CD4-positive, CD25-positive, alpha-beta regulatory T cell (primary cell): ENCODE measurements at places on chromosomes 7 and 10.
A peak's percentile ranks its signal among the peaks of the same experiment; 100 is the strongest.

GRCh38 chr7:78057571-78057970 lies 259.0 kb downstream of the PHTF2 start:
- H3K27ac ChIP-seq, result no peak overlapping the region
- no peak for DNase-seq
- H3K36me3 ChIP-seq, result no peaks in the 10 kb centered on the region
- peaks cover 7% of the 10 kb centered on the region for H3K27me3 ChIP-seq

- H3K27me3 ChIP-seq, result no peaks in the 10 kb centered on the region
- H3K4me3 ChIP-seq, result no peak overlapping the region
- no peaks in the 10 kb centered on the region for H3K4me1 ChIP-seq
Measured at GRCh38 chr7:130149281-130150139, 55.7 kb downstream of the TMEM209 start.

GRCh38 chr7:47771336-47771989 lies 176.8 kb downstream of the PKD1L1 start:
- no peaks in the 10 kb centered on the region for H3K27me3 ChIP-seq
- no peak overlapping the region for H3K27ac ChIP-seq
- no peak overlapping the region for H3K4me3 ChIP-seq
- DNase-seq, result no peak
- H3K4me1 ChIP-seq, result no peaks in the 10 kb centered on the region

DNA sequence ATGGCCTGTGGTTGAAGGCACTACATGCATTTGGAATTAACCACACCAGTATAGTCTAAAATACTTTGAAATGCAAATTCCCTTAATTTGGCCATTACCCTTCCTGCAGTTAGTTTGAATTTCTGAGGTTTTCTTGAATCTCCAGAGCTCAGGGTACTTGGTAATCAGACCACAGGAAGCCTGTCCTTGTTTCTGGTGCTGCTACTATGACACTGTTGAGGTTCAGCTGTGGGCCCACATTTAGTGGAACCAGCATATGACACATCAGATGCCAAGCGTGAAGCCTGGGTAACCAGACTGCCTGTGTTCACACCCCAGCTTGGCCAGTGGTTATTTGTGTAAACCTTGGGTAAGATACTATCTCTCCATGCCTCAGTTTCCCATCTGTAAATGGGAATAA lies 124.3 kb downstream of the SNX10 start:
- DNase-seq, result no peak
- no peak overlapping the region for H3K4me3 ChIP-seq
- no peaks in the 10 kb centered on the region for H3K4me1 ChIP-seq
- H3K27me3 ChIP-seq, result peaks cover 5% of the 10 kb centered on the region
- H3K36me3 ChIP-seq, result no peaks in the 10 kb centered on the region

DNA sequence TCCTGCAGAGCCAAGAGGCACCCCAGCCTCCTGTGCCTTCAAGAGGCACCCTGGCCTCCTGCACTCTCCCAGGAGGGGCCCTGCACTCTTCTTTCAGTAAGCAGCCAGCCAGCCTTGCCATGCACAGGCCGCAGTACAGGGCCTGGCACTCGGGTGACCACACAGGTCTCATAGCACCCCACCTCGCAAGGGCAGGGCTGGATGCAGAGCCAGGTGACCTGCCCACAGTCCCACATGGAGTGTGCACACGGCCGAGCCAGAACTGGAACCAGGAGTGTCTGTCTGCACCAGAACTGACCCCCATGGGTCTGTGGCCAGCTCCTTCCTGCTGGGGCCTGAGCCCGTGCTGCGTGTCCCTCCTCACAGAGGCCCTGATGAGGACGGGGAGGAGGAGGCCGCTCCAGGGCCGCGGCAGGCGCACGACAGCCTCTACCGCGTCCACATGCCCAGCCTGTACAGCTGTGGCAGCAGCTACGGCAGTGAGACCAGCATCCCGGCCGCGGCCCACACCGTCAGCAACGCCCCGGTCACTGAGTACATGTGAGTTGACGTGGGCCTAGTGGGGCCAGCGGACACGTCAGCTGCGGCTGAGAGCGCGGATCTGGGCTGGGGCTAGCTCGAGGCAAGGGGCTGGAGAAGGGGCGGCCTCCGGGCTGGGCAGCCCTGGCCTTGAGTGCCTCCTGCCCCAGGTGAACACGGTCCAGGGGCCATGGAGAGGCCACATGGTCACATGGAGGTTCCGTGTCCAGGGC lies 26.3 kb downstream of the TTYH3 start:
- no peaks in the 10 kb centered on the region for H3K27me3 ChIP-seq
- no peak overlapping the region for H3K27ac ChIP-seq

DNA sequence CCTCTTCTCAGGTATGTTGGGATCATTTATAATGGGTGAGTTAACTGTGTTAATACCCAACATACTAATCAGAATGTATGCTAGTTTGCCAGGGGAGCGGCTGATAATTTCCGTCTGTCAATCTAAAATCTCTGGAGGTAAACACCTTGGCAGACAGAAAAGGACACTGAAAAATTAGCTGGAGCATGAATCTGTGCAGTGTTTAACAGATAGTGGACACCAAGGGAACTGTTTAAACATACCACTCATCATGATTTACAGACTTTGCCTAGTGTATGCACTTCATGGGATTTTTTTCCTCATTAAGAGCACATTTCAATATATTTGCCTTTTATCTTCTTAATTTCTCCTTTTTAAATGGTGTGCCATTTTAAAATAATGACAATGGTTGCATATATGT lies 68.2 kb downstream of the SLC13A1 start:
- no peak for DNase-seq
- H3K4me1 ChIP-seq, result no peaks in the 10 kb centered on the region
- H3K4me3 ChIP-seq, result no peak overlapping the region
- no peaks in the 10 kb centered on the region for H3K36me3 ChIP-seq

DNA sequence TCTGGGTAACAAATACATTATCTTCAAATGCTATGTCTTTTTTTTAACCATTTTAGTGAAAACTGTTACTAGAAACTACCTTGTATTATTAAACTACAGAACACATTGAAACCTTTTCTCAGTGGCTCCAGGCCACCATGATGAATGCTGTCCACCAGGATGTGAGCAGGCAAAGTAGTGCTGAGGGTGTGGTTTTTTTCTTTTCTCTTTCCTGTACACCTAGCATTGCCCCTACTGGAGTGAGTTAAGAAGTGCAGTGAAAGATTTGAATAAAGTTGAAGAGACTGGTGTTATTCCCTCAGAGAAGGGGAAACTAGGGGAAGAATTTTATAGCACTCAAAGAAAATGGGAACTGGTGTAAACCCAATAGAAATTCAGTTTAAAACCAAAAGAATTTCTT lies 120.0 kb upstream of the SAMD8 start:
- H3K27ac ChIP-seq, result no peak overlapping the region
- H3K27me3 ChIP-seq, result no peaks in the 10 kb centered on the region
- DNase-seq, result no peak
- peaks cover 29% of the 10 kb centered on the region for H3K36me3 ChIP-seq
- H3K4me3 ChIP-seq, result no peak overlapping the region

DNA sequence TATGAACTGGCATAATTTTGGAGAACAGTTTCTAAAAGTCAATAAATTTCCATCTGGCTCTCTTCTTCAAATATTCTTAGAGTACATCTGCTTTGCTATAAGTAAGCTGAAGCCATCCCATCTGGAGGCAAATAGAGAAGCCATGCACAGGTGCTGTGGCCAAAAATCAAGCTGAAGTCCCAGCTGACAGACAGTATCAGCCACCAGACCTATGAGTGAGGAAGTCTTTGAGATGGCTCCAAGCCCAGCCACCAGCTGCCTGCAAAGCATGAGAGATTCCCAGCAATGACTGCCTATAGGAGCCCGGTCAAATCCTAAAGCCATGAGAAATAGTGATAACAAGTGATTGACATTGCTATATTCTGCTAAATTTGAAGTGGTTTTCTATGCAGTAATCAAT lies 21.7 kb upstream of the PRSS58 start:
- H3K27me3 ChIP-seq, result peaks cover 7% of the 10 kb centered on the region
- H3K36me3 ChIP-seq, result no peaks in the 10 kb centered on the region
- H3K27ac ChIP-seq, result no peak overlapping the region
- no peak for DNase-seq
- H3K4me3 ChIP-seq, result no peak overlapping the region

GRCh38 chr10:38070501-38070900 lies 23.6 kb upstream of the ZNF37A start:
- DNase-seq, result no peak
- no peaks in the 10 kb centered on the region for H3K4me1 ChIP-seq
- no peaks in the 10 kb centered on the region for H3K27me3 ChIP-seq
- H3K36me3 ChIP-seq, result no peaks in the 10 kb centered on the region
- no peak overlapping the region for H3K4me3 ChIP-seq

DNA sequence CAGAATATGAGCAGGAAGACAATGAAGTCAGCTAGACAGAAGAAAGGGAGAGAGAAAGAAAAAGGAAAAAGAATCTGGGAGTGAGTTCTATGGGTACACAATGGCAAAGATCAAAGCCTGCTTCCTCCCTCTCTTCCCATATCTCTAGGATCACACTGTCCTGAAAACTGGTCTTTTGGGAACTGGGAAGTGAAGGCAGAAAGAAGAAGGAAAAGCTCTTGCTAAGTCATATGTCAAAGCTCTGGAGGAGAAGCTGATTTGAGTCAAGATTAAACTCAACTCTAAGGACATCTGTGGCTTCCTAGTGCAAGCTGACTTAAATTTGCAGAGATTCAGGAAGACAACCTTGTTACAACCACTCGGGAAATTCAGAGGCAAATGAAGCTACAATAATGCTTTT lies 147.5 kb downstream of the DOCK4 start:
- no peak overlapping the region for H3K27ac ChIP-seq
- no peak overlapping the region for H3K4me3 ChIP-seq
- no peaks in the 10 kb centered on the region for H3K36me3 ChIP-seq
- H3K4me1 ChIP-seq, result no peaks in the 10 kb centered on the region

- no peak overlapping the region for H3K27ac ChIP-seq
- no peaks in the 10 kb centered on the region for H3K27me3 ChIP-seq
Measured at GRCh38 chr10:269440-270074, 134.3 kb downstream of the ZMYND11 start.

DNA sequence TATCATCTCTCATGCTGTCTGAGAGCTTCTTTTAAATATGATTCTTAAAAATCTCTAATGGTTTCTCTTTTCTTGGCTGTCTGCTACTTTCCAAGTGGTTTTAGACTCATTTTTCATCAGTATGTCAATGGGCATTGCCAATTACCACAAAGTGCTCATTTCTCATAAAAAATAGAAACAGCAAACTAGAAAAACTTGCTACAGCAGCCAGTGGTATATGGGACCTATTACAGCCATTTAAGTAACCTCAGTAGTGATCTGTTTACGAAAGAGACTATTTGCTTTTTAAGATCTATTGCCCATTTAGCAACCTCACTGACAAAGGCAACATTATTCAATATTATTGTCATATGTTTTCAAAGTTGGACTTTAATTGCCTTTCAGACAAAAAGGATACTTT lies 207.1 kb upstream of the RHOBTB1 start:
- no peaks in the 10 kb centered on the region for H3K36me3 ChIP-seq
- H3K27ac ChIP-seq, result no peak overlapping the region
- no peaks in the 10 kb centered on the region for H3K4me1 ChIP-seq
- DNase-seq, result no peak
- H3K4me3 ChIP-seq, result no peak overlapping the region

DNA sequence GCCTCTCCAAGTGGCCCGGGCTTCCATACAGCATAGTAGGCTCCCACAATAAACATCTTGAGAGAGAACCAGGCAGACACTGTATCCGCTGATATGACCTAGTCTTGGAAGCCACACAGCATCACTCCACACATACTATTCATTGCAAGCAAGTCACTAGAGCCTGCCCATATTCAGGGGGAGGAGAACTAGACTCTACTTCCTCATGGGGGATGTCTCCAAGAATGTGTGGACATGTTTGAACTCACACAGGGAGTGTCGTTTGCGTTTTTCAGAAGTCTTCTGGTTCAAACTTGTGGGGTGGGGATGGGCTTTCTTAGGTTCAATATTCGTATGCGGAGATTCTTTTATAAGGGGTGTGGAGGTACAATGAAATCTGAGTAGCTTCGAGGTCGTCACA lies 232.6 kb upstream of the HABP2 start:
- H3K36me3 ChIP-seq, result no peaks in the 10 kb centered on the region
- H3K27me3 ChIP-seq, result no peaks in the 10 kb centered on the region

- H3K27me3 ChIP-seq, result no peaks in the 10 kb centered on the region
- H3K27ac ChIP-seq, result no peak overlapping the region
- H3K36me3 ChIP-seq, result no peaks in the 10 kb centered on the region
- H3K4me1 ChIP-seq, result peaks cover 4% of the 10 kb centered on the region
- DNase-seq, result no peak
- no peak overlapping the region for H3K4me3 ChIP-seq
Measured at GRCh38 chr7:4097001-4097609, 585.0 kb upstream of the FOXK1 start.

- no peaks in the 10 kb centered on the region for H3K36me3 ChIP-seq
- H3K27ac ChIP-seq, result no peak overlapping the region
- DNase-seq, result no peak
- no peaks in the 10 kb centered on the region for H3K4me1 ChIP-seq
- H3K27me3 ChIP-seq, result no peaks in the 10 kb centered on the region
Measured at GRCh38 chr10:131021246-131021895, 290.1 kb downstream of the TCERG1L start.

- H3K4me3 ChIP-seq, result no peak overlapping the region
- H3K27ac ChIP-seq, result no peak overlapping the region
- H3K27me3 ChIP-seq, result peaks cover 2% of the 10 kb centered on the region
- no peaks in the 10 kb centered on the region for H3K36me3 ChIP-seq
Measured at GRCh38 chr7:24227603-24228359, 56.2 kb upstream of the NPY start.

DNA sequence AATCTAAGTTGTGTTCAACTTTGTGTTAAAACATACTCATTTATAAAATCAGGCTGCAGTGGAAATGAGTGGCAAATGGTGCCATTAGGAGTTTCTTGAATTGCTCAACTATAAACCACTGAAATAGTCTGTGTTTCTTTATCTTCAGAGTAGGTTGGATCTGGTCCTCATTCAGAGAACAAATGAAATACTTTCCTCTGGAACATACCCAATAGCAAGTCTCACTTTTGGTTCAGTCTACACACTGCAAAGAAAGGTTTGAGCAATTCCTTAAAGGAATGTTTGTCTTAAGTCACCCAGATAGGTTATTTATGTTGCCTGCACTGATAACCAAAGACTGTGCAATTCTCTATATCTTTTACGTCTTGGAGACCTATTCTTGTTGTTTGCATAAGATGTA lies 62.5 kb downstream of the ABCB4 start:
- H3K4me3 ChIP-seq, result no peak overlapping the region
- no peak overlapping the region for H3K27ac ChIP-seq
- no peak for DNase-seq
- no peaks in the 10 kb centered on the region for H3K36me3 ChIP-seq
- no peaks in the 10 kb centered on the region for H3K4me1 ChIP-seq

- peak overlapping the region; percentile 53 for H3K27ac ChIP-seq
- no peaks in the 10 kb centered on the region for H3K36me3 ChIP-seq
- H3K4me3 ChIP-seq, result peak overlapping the region; percentile 86
- no peaks in the 10 kb centered on the region for H3K27me3 ChIP-seq
- DNase-seq, result no peak
Measured at GRCh38 chr10:62374862-62375710, 917 bp downstream of the ZNF365 start.

GRCh38 chr7:102468478-102469350 lies 3.9 kb downstream of the LRWD1 start:
- H3K4me1 ChIP-seq, result peaks cover 21% of the 10 kb centered on the region
- peaks cover 17% of the 10 kb centered on the region for H3K36me3 ChIP-seq
- no peak for DNase-seq
- H3K4me3 ChIP-seq, result no peak overlapping the region
- H3K27ac ChIP-seq, result no peak overlapping the region

GRCh38 chr10:91635401-91636400 lies 2.8 kb upstream of the PPP1R3C start:
- H3K4me3 ChIP-seq, result no peak overlapping the region
- no peak overlapping the region for H3K27ac ChIP-seq
- DNase-seq, result peak; percentile 62
- H3K36me3 ChIP-seq, result no peaks in the 10 kb centered on the region
- H3K4me1 ChIP-seq, result peaks cover 9% of the 10 kb centered on the region

GRCh38 chr7:118153551-118154177 lies 30.3 kb upstream of the LSM8 start:
- no peaks in the 10 kb centered on the region for H3K36me3 ChIP-seq
- peaks cover 21% of the 10 kb centered on the region for H3K27me3 ChIP-seq
- no peaks in the 10 kb centered on the region for H3K4me1 ChIP-seq
- H3K27ac ChIP-seq, result no peak overlapping the region
- H3K4me3 ChIP-seq, result no peak overlapping the region
